ENCODE measurements at places on chromosomes 4 and X. TPM values are rescaled to one million over a fixed set of nuclear protein-coding genes. Genes with fewer than 3 reads are reported as not detected.

Gene LRCH2
- 4.8 TPM for total RNA-seq

Gene ARR3
- total RNA-seq, result not detected

Gene RGS12
- 14.0 TPM for total RNA-seq

Gene RS1
- total RNA-seq, result not detected

Gene ALB
- not detected for total RNA-seq

Gene FAM47A
- not detected for total RNA-seq

Gene SRPX2
- 78.2 TPM for total RNA-seq

Gene MPP1
- 18.0 TPM for total RNA-seq

Gene S100P
- total RNA-seq, result not detected

Gene INTU
- total RNA-seq, result 3.3 TPM

Gene TCEAL6
- total RNA-seq, result not detected

Gene DCAF4L1
- total RNA-seq, result under 0.01 TPM

Gene SHROOM2
- total RNA-seq, result under 0.01 TPM

Gene SORCS2
- under 0.01 TPM for total RNA-seq

Gene TMPRSS11B
- total RNA-seq, result not detected

Gene TCEAL9
- total RNA-seq, result 67.8 TPM

Gene HHIP
- total RNA-seq, result 4.5 TPM

Gene ARMCX2
- total RNA-seq, result 35.3 TPM

Gene GPC4
- 5.5 TPM for total RNA-seq
